ENCODE measurements at places on chromosomes 13 and 19. TPM values are rescaled to one million over a fixed set of nuclear protein-coding genes. Genes with fewer than 3 reads are reported as not detected.
A peak's percentile ranks its signal among the peaks of the same experiment; 100 is the strongest.

The GPR12 gene
- not detected for polyA plus RNA-seq

The CCDC61 gene
- 7.6 TPM for polyA plus RNA-seq

The ZNF582 gene
- polyA plus RNA-seq = 4.5 TPM

The GRK1 gene
- polyA plus RNA-seq = 0.12 TPM

The SPACA4 gene
- not detected for polyA plus RNA-seq

The C13orf42 gene
- not detected for polyA plus RNA-seq

The SCGB2B2 gene
- polyA plus RNA-seq = 0.03 TPM

The CGB1 gene
- not detected for polyA plus RNA-seq

The RPS16 gene
- 7,541 TPM for polyA plus RNA-seq

The AXL gene
- polyA plus RNA-seq = 82.6 TPM

The KIR2DL3 gene
- polyA plus RNA-seq = not detected

The CRLF1 gene
- polyA plus RNA-seq = 0.71 TPM

The ZSWIM9 gene
- 1.3 TPM for polyA plus RNA-seq

The UBE2L5 gene
- polyA plus RNA-seq = 0.02 TPM

The ZNF69 gene
- 0.58 TPM for polyA plus RNA-seq

The SIGLEC8 gene
- polyA plus RNA-seq = not detected

The ERICH4 gene
- polyA plus RNA-seq = not detected

The ARRDC5 gene
- polyA plus RNA-seq = not detected

DNA sequence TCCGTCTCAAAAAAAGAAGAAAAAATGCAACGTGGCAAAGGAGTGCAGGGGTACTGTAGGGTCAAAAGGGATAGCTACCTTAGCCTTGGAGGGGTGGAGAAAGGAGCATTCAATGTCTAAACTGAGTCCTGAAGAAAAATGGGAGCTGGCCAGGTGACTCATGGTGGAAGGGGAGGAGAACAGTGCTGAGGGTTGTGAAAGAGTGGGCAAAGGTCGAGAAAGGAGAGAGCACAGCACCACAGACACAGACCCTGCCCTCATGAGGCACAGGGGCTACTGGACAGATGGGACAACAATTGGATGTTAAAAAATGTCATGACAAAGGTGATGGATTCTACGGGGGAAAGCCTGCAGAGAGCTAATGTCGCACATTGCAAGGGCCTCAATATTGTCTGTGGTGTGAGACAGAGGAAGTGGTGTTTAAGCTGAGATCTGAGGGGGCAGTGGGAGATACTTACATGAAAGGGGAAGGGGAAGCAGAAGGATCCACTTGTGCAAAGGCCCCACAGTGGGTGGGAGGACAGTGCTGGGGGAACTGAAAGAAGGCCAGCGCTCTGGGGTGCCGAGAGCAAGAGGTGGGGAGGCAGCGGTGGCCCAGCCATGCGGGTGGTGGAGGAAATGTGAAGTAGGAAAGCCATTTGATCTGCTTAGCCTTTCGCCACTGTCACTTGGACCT lies 42.9 kb upstream of the URAD start:
- DNase-seq = no peak

DNA sequence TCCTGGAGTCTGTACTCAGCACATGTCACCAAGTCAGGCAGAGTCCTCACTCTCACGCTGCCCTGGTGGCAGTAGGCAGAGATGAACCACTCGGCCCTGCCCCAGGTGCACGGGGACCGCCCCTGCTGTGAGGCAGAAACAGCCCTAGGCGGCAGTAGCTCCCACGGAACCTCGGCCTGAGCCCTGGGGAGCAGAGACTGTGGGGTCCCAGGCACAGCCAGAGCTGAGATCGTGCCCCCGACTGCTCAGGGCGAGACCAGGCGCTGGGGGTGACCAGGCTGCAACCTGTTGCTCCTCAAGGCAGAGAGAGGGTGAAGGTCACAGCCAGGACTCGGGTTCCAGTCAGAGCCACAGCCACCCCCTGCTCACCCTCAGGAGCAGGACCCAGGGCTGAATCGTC lies 34.9 kb downstream of the AP1M1 start:
- peak; percentile 15 for DNase-seq

GRCh38 chr19:1745589-1746031 lies 7.7 kb upstream of the ONECUT3 start:
- DNase-seq = no peak

GRCh38 chr13:23427342-23427843 lies 6.1 kb downstream of the SACS start:
- no peak for DNase-seq

GRCh38 chr13:76216729-76217128 lies 580.6 kb downstream of the LMO7 start:
- no peak for DNase-seq

GRCh38 chr13:26323764-26324163 lies 69.8 kb downstream of the CDK8 start:
- no peak for DNase-seq

DNA sequence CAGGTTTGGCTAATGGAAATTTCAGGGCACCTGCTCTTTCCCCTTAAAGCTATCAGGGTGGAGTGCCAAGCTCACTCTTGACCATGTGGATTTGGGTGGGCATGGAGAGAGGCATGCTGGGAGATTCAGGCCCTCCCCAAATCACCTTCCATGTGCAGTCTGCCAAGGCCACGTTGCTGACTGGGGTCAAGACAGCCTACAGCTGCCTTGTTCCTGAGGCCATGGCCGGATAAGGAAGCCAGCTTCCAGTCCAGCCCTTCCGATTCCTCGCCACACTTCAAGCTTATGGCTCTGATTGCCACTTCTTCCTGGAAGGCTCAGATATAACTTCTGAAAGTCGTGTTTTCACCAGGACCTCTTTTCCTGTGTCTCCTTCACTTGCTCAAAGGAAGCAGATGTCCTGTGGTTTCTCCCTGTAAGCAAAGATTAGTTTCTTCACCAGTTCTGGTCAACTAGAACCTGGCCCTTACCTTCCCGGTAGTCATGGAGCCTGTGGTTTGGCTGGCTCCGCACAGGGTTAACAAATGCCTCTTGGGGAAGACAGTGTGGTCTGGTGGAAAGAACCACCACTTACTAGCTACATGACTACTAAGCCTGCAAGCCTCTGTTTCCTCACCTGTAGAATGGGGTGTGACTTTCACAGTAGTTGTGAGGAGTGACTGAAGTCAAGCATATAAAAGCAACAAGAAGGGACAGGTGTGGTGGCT lies 16.1 kb upstream of the TPT1 start:
- DNase-seq = no peak

DNA sequence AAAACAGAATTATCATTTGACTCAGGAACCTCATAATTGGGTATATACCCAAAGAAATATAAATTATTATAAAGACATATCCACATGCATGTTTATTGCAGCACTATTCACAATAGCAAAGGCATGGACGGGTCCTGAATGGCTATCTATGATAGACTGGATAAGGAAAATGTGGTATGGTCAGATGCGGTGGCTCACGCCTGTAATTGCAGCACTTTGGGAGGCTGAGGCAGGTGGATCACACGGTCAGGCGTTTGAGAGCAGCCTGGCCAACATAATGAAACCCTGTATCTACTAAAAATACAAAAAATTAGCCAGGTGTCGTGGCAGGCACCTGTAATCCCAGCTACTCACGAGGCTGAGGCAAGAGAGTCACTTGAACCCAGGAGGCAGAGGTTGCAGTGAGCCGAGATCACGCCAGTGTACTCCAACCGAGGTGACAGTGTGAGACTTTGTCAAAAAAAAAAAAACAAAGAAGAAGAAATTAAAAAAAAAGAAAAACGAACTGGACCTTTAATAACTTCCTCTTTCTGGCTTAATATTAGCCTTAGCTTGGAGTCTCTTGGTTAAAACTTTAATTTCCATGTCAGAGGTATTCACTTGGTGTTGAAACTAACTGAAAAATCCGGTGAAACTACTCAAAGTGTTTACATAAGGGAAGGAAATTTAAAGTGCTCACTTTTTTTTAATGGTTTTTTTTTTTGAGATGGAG lies 104.4 kb downstream of the ZNF486 start:
- DNase-seq = no peak

DNA sequence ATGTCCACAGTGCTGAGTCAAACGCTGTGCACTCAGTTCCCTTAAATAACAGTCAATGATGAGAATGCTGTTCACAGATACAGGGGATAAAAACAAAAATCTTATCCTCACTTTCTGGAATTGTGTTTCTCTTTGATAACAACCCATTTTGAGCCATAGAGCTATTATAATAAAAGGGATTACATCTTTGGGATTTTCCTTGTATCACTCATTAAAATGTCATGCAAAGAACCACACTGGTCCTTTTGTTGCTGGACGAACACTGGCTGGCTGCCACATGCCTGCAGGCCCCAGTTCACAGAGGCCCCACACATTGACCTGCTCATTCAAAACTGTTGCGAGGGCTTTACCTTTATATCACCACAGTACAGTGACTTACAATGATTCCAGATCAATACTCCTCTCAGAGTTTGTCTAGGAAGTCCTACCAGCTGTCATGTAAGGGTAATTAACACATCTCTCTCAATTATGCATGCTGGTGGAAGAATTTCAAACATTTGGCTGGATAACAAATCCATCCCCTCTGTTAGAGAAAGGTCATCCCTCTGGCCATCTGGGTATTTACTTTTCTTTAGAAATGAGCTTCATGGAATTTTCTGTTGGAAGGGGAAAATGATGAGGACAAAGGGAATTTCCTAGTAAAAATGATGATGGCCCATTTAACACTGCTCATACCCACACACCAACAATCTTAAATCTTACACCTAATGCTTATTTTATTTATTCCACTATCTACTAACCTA lies 85.9 kb downstream of the MBNL2 start:
- DNase-seq = peak; percentile 45

DNA sequence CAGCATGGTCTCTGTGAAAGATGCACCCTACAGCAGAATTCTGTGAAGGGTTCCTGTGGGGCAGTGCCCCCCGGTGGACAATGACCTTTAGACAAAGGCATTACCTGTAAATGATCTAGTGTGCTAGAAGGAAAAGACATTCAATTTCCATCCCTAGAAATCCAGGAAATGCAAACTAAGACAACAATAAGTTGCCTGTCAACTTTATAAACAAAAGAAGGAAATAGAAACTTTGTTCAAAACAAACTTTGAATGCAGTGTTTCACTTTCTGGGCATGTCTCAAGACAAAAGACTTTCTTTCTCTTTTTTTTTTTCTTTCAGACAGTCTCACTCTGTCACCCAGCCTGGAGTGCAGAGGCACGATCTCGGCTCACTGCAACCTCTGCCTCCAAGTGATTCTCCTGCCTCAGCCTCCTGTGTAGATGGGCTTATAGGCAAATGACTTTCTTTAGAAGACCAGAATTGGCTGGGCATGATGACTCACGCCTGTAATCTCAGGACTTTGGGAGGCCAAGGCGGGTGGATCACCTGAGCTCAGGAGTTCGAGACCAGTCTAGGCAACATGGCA lies 15.5 kb downstream of the TEX101 start:
- DNase-seq = no peak

DNA sequence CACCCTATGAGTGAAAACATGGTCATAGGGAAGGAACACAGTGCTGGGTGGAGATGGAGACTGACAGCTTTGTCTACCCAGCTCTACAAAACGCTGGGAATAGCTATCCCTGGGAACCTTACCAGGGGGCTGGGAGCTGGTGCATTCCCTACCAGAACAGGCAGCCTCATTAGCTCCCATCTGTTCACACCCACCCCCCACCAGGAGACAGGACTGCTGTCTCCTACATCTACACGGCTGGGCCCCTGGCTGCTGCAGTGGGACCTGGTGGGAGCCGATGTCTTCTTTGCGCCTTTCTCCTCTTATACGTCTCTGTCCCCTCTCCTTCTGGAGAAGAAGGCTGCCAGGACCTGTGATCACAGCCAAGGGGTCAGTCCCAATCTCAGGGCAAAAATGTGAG lies 90.8 kb downstream of the UQCRFS1 start:
- DNase-seq = no peak

DNA sequence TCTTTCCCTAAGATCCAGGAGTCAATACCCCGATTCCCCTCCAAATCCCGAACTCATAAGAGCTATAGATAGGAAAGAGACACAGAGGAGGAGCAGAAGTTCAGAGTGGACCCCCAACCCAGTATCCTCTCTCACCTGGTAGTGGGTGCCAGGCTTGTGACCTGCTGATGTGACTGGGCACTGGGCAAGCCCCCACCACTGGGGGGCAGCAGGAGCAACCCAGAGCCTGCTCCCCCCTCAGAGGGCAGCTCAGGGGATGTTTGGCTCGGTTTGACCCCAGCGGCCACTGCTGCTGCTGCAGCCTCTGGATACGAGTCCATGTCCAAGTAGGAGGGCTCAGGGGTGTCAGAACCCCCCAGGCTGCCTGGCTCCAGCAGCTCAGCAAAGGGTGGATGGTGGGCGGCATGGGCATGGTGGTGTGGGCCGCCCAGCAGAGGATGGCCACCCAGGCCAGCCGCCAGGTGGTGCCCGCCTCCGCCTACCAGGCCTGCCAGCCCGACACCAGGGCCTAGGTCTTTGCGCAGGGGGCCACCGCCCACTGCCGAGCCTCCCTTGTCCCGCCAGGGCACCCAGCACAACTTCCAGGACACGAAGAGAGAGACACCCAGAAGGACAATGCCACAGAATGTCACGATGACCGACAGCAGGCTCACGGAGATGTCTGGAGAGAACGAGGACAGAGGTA lies 7.4 kb downstream of the SYT3 start:
- no peak for DNase-seq

DNA sequence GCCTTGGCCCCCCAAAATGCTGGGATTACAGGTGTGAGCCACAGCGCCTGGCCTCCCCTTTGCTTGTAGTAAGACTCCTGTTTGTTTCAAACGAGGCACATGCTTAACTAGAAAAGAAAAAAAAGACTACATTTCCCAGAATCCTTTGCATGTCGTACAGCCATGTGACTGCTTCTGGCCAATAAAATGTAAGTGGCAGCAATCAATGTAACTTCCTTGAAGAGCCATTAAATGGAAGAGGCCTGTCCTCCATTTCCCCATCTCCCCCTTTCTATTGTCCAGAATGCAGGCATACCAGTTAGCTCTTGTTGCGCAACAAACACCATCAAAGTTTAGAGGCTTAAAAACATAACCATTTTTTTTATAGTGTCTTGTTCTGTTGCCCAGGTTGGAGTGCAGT lies 10.4 kb upstream of the GPR32 start:
- no peak for DNase-seq

DNA sequence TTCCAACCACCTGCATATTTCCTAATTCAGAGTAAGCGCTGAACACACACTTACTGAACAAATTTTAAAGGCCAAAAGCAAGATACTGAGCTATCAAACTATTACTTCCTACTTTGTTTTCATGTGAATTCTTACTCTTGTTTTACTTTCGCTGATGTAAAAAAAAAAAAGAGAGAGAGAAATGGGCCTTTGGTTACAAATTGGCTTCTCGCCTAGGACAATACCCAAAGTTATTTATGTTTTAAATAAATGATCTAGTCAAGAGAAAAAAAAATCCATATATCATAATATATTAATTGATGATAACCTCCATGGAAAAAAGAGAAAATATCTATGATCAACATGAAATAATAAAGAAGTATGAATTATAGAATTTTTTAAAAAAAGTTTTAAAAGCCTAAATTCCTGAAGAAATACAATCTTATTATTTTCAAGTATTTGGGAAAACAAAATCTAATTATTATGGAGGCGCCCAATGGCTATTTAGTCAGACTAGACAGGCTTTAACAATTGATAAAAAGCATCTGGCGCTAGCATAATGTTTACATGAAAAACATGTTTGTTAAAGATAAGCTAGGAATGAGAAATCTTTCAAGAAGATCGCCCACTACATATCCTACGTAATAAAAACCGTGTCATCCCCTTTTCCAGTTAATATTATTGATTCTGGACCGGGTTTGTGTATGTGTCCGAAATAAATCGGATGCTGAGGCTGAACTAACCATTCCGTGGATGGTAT lies 9.0 kb downstream of the COL4A1 start:
- no peak for DNase-seq

- DNase-seq = no peak
These were observed 256.6 kb downstream of the ABCC4 start for GRCh38 chr13:95044452-95045205.

- no peak for DNase-seq
These were observed 1.7 kb downstream of the GAPDHS start for GRCh38 chr19:35534803-35535480.
